Head of caudate nucleus (tissue), 42 donors: ENCODE measurements at places on chromosomes 13 and 19.
A peak's percentile ranks its signal among the peaks of the same experiment; 100 is the strongest.

DNA sequence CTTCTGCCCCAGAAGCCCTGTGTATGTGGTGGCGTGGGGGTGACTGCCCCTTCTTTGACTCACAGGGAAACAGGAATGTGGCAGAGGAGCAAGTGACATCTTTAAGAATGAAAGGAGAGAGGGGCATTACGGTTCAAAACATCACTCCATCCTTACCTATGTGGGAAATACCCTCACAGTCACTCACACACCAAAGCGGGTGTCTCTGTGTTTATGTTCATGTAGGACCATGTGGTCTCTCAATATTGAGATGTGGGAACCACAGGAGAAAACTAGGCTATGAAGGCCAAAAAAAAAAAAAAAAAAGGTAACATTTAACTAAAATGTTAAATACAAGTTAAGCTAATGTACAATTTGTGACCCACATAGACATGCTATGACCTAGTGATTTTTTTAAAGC, 153.6 kb upstream of the GPR12 start:
- no peak for DNase-seq

GRCh38 chr13:31485651-31486051, 253.7 kb upstream of the RXFP2 start:
- DNase-seq: no peak

DNA sequence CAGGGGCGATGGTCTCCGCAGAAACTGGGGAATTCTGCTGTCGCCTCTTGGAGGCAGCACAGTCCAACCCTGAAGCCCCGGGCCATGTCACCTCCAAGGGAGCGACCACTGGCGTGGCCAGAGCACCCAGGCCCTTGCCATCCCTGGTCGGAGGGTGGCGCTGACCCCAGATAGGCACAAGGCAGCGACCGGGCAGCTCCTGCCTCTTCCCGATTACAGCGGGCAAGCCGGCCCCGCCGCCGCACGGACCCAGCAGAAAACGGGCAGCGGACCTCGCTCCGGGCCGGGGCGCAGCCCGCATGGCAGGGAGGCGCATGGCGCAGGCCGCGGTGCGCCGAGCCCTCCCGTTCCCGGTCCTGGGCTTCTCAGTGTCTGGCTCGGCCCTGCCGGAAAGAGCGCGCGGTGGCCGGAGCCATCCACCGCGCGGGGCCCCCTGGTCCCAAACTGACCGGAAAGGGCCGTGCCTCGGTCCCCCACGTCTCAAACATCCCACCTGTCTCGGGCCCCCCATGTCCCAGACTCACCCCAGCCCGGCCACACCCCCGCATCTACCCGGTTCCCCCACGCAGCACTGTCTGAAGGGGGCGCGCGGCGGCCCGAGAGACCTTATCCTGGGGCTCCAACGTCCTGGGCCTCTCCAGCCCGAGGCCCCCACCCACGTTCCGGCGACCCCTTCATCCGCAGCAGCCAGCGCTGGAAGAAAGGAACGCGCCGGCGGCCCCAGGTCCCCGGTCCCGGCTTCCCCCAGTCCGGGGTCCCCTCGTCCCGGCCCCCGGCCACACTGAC, 727 bp downstream of the CERS1 start:
- DNase-seq: peak; percentile 92

DNA sequence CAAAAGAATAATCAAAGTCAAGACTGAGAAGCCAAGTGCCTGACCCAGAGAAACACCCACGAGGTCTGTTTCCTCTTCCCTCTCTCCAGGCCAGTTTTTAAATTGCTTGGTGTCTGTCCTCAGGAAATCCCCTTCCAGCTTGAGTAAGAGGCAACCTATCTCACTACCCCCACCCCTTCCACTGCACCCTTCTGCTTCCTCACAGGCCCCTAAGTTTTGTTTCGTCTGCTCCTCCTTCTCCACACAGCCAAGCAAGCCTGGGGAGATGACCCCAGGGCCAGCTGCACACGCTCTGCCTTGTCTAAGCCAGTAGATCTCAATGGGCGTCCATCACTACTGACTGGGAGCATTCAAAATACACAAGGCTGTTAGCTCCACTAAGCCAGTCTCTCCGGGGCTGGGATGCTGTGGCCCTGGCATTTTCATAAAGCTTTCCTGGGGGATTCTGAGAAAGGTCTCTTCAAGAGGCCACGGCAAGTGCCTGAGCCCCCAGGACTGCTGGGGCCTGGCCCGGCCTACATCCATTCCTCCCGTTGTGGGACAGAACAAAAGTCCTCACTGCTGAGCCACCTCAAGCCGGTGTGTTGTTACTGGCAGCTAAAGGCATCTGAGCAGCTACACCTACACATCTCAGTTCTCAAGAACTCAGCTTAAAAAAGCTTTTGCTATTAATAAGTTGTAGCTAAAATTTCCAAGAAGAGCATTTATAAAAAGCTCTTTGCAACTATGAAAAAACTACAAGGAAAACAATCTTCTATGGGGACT, 14.9 kb upstream of the IL4I1 start:
- DNase-seq: no peak
